CD4-positive, alpha-beta T cell (primary cell): ENCODE measurements at places on chromosomes 16 and 17.

GRCh38 chr16:86501989-86502855 lies 8.1 kb upstream of the FOXF1 start:
- peaks cover 6% of the 10 kb centered on the region for H3K4me1 ChIP-seq
- no peaks in the 10 kb centered on the region for H3K36me3 ChIP-seq
- DNase-seq: no peak
- peaks cover 78% of the 10 kb centered on the region for H3K27me3 ChIP-seq
- H3K4me3 ChIP-seq: no peak overlapping the region

DNA sequence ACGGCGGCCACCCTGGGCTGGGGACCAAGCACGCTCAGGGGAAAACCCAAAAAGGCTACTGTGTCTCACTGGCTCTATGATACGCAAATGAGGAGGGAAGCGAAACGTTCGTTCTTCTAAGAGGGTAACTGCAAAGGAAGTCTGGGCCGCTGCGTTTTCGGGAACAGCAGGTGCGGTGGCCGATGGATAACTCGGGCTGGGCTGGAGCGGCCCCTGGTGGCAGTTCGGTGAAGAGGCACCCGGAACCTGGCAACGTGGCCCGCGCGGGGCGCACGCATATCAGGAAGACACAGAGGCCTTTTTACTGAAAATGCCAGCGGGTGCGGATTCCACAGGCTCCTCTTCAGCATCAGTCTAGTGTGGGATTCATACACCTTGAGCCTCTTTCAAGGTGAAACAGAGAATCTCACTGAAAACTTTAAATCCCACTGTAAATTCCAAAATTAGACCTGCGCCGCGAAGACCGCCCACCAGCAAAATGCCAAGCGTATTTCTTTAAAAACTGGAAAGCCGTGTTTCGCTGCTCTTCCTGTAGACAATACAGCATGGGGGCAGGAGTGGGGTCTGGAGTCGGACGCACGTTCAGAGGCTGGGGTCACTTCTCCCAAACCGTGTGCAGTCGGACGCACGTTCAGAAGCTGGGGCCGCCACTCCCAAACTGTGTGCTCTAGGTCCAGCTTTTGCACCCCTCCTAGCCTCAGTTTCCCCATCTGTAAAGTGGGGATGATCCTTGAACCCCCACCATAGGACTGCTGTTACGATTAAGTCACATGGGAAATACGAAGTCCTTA lies 44.4 kb upstream of the METTL9 start:
- H3K4me1 ChIP-seq: peaks cover 10% of the 10 kb centered on the region
- H3K4me3 ChIP-seq: no peak overlapping the region
- DNase-seq: peak; percentile 87
- H3K36me3 ChIP-seq: no peaks in the 10 kb centered on the region
- H3K27ac ChIP-seq: no peak overlapping the region
- no peaks in the 10 kb centered on the region for H3K27me3 ChIP-seq

DNA sequence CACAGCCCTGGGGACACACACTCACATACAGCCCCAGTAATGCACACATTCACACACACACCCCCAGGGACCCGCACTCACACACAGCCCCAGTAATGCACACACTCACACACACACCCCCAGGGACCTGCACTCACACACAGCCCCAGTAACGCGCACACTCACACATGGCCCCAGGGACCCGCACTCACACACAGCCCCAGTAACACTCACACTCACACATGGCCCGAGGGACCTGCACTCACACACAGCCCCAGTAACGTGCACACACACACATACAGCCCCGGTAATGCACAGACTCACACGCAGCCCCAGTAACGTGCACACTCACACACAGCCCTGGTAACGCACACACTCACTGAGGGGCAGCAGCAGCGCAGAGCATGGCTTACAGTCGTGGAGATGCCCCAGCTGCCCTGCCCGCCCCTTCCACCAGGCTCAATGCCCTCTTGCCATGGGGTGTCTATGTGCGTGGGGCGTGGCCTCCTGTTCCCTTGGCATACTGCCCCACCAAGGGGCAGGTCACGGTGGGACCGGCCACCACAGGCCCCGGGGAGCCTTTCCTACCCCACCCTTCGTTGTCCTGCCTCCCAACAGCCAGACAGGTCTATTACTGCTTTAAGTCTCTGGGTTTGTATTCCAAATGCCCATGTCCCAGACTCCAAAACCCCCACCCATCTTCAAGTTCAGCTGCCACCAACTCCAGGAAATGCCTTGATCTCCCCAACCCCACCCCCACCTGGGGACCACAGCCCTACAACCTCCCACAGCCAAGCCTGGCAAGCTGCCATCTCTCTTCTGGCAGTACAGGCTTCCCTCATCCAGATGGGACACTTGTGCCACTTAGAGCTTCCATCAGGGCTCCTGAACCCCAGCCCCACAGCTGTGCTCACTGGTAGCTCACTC lies 2.7 kb downstream of the CCDC102A start:
- no peak overlapping the region for H3K4me3 ChIP-seq
- H3K4me1 ChIP-seq: peaks cover 87% of the 10 kb centered on the region
- DNase-seq: no peak
- H3K27ac ChIP-seq: peak overlapping the region; percentile 94
- no peaks in the 10 kb centered on the region for H3K36me3 ChIP-seq
- H3K27me3 ChIP-seq: no peaks in the 10 kb centered on the region

- no peak overlapping the region for H3K27ac ChIP-seq
- DNase-seq: no peak
- no peaks in the 10 kb centered on the region for H3K36me3 ChIP-seq
- H3K27me3 ChIP-seq: no peaks in the 10 kb centered on the region
- H3K4me1 ChIP-seq: peaks cover 30% of the 10 kb centered on the region
- H3K4me3 ChIP-seq: peak overlapping the region; percentile 58
Measured at GRCh38 chr17:3893720-3894116, 865 bp upstream of the CAMKK1 start.

DNA sequence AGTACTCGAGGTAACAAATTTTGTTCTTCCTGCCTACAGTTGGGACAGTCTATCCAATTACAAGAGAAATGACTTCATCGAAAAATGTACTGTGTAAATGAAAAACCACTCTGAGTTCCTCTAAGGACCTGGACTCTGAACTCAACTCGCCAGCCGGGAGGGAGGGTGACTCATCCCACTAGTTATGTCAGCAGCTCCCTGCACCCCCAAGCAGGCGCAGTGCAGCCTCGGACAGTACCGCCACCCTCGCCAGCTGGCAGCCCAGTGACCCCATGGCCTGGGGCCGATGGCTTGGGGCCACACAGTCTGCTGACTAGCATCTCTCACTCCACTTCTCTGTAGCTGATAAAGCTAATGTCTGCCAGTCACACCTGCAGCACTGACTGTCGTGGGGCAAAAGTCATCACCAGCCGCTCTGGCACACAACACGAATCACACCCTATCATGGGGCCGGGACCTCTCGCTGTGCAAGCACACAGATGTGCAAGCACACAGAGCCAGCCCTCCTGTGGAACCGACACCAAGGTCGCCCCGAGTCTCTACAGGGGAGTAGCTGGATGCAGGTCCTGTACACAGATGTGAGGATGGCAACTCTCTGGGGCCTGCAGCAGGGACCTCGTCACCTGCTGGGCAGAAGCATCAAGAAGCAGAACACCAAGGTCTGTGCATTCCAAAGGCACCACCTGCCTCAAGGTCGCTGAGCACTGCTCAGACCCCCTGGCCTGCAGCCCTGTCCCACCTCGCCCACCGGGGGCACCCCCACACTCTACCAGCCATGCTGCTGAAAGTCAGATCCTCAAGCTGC lies 5.7 kb downstream of the CSNK1D start:
- no peaks in the 10 kb centered on the region for H3K27me3 ChIP-seq
- no peak overlapping the region for H3K27ac ChIP-seq
- H3K4me3 ChIP-seq: no peak overlapping the region

DNA sequence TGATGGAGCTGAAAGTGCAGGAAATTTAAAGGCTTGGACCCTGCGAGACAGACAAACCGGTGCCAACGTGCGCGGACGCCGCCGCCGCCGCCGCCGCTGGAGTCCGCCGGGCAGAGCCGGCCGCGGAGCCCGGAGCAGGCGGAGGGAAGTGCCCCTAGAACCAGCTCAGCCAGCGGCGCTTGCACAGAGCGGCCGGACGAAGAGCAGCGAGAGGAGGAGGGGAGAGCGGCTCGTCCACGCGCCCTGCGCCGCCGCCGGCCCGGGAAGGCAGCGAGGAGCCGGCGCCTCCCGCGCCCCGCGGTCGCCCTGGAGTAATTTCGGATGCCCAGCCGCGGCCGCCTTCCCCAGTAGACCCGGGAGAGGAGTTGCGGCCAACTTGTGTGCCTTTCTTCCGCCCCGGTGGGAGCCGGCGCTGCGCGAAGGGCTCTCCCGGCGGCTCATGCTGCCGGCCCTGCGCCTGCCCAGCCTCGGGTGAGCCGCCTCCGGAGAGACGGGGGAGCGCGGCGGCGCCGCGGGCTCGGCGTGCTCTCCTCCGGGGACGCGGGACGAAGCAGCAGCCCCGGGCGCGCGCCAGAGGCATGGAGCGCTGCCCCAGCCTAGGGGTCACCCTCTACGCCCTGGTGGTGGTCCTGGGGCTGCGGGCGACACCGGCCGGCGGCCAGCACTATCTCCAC lies at the start of gene NOG:
Gene NOG, plus strand, starts transcription at position 54 of the 674 bp plus-strand sequence. Its CDS starts 525 bp downstream, at position 579.
- H3K4me1 ChIP-seq: peaks cover 45% of the 10 kb centered on the region
- H3K27ac ChIP-seq: peak within 1 kb of the TSS; percentile 68
- peak; percentile 34 for DNase-seq
- H3K27me3 ChIP-seq: peaks cover 33% of the 10 kb centered on the region
- H3K4me3 ChIP-seq: peak within 1 kb of the TSS; percentile 65

DNA sequence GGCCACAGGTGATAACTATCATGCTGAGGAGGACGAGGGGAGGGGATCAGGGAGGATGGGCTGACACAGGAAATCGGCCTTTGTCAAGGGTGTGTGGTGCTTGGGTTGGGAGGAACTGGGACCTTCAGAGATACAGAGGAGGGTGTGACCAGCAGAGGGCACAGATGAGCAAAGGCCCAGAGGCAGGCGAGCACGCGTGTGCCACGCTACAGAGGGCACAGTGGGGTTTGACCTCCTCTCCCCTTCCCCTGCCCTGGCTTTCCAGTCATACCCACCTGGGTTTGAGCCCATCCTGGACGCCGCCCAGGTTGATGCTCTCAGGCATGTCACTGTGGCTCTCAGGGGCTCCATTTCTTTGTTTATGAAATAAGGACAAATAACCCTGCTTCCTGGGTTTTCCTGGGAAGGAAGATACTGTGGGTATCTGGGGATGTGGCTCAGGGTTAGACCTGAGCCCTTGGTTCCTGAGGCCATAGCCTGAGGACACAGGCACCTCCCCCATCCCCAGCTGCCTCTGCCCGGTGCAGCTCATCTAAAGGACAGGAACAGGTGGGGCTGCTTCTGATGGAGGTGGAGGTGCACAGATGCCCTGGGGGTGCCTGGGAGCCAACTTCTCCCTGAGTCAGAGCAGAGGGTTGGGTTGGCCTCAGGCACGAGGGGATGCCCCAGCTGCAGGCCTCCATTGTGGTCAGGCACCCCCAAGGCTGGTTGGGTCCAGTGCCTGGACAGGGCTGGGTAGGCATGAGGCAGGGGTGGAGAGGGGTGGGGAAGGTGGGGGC lies 51.8 kb downstream of the BEAN1 start:
- no peak overlapping the region for H3K27ac ChIP-seq
- no peak overlapping the region for H3K4me3 ChIP-seq
- no peaks in the 10 kb centered on the region for H3K27me3 ChIP-seq
- H3K4me1 ChIP-seq: peaks cover 46% of the 10 kb centered on the region
- H3K36me3 ChIP-seq: no peaks in the 10 kb centered on the region

DNA sequence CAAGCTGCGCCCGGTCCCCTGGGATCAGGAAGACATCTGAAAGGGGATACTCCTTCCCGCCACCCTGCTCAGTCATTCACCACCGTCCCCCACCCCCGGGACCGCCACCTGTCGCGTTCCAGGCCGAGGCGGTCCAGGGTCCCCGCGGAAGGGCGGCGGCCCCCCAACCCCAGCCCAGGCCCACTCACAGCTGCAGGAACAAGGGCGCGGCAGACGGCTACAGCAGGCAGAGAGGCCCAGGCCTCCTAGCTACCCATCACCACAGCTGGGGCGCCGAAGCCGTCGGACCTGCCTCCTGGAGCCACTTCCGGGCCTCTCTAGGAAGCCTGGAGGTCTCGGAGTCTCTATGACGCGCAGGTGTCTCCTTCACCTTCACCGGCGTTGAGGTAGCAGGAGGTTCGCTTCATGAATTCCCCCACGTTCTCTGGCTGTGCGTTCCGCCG lies at the start of gene SDR42E1:
Gene SDR42E1, minus strand, starts transcription at position 272 of the 443 bp plus-strand sequence. CDS start 10,612 bp downstream, outside the sequence.
- H3K27me3 ChIP-seq: peaks cover 6% of the 10 kb centered on the region
- no peaks in the 10 kb centered on the region for H3K36me3 ChIP-seq
- H3K4me1 ChIP-seq: peaks cover 20% of the 10 kb centered on the region
- no peak within 1 kb of the TSS for H3K27ac ChIP-seq
- DNase-seq: peak; percentile 69

GRCh38 chr16:14423344-14423743 lies 206.7 kb downstream of the PARN start:
- DNase-seq: no peak
- H3K4me3 ChIP-seq: no peak overlapping the region
- H3K27ac ChIP-seq: no peak overlapping the region
- H3K36me3 ChIP-seq: no peaks in the 10 kb centered on the region
- H3K27me3 ChIP-seq: no peaks in the 10 kb centered on the region
- no peaks in the 10 kb centered on the region for H3K4me1 ChIP-seq

DNA sequence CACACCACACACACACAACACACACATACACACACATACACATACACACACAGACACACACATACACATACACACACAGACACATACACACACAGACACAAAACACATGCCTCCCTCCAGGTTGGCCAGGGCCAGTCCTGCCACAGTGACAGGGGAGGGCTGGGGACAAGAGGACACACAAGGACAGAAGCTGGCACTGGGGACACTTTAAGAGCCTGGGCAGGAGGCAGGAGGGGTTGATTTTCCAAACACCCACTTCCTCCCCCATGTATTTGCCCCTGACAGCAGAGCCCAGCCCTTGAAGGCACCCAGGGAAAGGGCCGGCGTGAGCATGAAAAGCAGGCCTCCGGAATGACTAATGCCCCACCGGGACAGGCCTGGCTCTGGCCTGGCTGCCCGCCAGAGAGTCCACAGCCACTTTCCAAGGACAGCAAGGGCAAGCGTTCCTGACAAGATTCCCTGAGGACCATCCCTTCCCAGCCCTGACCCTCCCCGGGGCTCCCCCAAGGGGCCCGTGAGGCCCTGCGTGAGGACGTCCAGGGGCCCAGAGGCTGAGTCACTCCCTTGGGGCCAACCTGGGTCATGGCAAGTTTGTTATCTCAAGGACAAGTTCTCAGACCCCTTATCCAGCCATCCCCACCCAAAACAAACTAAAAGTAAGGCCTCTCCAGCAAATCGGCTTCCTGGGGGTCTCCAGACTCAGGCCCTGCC lies 235.6 kb downstream of the ZNF423 start:
- DNase-seq: no peak
- H3K4me3 ChIP-seq: no peak overlapping the region

GRCh38 chr17:48023400-48024148 lies 14.0 kb downstream of the COPZ2 start:
- peak overlapping the region; percentile 66 for H3K4me3 ChIP-seq
- H3K36me3 ChIP-seq: no peaks in the 10 kb centered on the region
- DNase-seq: no peak
- peaks cover 13% of the 10 kb centered on the region for H3K27me3 ChIP-seq
- peaks cover 34% of the 10 kb centered on the region for H3K4me1 ChIP-seq
- no peak overlapping the region for H3K27ac ChIP-seq

DNA sequence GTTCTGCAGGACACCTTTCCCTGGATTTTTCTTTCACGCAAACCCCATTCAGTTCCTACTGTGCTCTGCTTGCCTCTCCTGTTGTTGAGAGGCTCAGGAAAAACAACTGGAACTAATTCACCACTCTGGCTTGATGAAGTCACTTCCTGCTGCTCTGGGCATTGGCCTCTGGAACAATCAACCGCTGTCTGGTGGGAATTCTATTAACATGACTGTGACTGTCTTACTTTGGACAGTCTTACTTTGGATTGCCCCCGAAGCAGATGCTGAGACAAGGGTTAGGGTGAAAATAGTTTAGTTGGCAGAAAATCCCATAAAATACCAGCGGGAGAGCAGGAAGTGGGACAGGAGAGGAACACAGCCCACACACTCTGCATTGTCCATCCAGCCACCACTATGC lies 90.0 kb upstream of the HSBP1 start:
- no peak overlapping the region for H3K27ac ChIP-seq
- no peak for DNase-seq
- no peaks in the 10 kb centered on the region for H3K36me3 ChIP-seq
